ENCODE measurements at places on chromosomes 4 and X.

DNA sequence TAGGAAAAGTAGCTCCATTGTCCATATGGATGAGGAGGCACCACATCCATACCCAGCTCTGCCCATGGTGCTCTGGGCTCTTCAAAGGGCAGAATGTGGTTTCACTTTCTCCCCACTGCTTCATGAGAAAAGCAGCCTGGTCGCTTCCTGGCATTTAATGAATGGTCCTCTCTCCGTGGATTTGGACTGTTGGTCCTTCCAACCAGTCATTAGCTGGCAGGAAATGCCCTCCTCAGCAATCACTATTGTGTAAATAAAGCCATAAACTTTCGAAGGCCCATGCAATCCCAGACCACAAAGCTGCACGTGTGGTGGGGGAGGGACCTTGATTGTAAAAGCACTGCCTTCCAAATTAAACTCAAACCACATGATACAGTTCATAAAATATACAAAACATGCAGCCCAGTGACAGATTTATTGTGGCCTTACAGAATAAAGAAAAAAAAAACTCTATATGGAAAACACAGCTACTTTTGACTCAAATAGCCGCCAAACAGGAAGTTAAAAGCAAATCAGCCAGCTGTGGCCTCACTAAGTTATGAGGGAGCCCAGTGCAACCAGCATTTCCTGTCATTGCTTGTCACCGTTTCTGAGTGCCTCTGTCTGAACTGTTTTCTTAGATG, 8.1 kb downstream of the MBNL3 start:
- DNase-seq, result no peak

DNA sequence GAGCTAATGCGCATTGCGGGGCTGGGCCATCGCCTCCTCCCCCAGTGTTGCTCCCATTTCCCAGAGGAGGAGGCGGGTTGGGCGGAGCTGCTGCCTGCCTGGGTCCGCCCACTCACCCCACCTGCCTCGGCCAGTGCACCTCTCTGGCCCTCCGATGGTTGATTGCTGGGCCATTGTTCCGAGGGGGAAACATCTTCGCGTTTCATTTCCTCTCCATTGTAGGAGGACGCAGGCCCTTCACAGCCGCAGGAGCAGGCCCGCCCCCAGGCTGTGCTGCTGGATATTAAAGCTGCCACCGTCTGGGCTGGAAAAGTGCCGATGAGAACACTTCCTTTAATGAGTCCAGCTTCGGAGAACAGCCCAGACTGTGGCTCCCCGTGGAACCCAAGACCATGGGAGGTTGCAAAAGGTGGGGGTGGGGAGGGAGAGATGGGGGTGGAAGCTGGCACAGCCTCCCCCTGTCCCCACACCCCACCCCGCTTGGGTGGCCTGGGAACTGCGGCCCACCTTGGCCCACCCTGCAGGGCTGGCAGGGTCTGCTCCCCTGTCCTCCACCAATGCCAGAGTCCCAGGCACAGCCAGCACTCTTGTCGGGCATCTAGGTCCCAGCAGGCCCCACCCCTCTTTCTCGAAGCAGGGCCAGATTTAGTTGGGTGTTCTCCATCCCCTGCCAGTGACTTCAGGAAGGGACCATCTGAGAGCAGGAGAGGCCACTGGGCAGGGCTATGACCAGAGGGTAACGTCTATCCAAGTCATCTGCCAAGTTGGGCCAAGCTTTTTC, 96.6 kb downstream of the ADRA2C start:
- no peak for DNase-seq

- no peak for DNase-seq
Measured at GRCh38 chr4:110142461-110142860, 56.0 kb downstream of the ELOVL6 start.

DNA sequence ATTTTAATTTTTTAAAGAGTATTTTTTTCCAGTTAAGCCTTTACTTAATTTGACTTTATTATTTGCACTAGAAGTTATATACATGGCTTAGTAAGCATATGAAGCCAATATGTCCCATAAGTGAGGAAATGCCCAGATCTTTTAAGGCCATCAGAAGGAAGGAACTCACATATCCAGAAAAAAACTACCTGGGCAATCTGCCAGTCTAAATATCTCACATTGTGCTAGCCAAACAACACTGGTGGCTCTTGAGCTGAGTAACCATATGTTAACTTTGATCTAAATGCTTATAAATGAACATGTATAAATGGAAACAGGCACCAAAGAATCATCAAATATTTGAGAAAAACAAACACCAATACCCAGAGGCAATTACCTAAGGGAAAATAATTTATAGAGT, 138.6 kb upstream of the APOOL start:
- DNase-seq, result no peak

DNA sequence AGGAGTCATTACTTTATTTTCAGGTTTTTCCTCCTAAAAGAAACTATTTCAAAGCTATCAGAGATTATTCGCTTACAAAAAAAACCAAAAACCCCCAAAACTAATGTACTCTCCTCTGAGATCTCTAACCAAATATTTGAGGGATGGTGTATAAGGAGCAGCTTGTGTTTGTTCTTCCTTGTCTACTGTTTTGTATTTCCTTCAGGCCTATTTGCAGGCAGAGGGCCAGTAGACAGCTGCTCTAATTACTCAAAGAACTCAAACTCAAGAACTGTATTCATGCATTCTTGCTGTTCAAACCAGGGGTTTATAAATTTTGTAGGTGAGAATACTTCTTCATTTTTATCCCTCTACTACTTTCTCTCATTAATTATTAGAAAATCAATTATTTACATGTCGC, 51.3 kb downstream of the SH3RF1 start:
- no peak for DNase-seq

GRCh38 chr4:34973650-34974312, 1270.5 kb downstream of the ARAP2 start:
- no peak for DNase-seq

DNA sequence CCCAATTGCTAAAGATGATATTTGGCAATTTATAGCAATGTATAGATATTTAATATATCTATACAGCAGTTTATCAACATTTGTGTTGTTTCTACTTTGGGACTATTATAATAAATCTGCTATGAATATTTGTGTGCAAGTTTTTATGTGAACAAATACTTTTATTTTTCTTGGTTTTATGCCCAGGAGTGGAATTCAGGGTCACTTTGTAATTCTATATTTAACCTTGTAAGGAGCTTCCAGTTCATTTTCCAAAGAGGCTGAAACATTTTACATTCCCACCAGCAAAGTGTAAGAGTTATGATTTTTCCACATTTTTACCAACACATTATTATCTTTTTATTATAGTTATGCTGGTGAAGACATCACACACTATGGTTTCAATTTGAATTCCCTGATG, 801.3 kb downstream of the PCDH18 start:
- DNase-seq, result no peak

- peak; percentile 45 for DNase-seq
Measured at GRCh38 chrX:46653482-46653881, 79.9 kb downstream of the CHST7 start.

- no peak for DNase-seq
Measured at GRCh38 chr4:109243871-109244270, 58.6 kb downstream of the COL25A1 start.

DNA sequence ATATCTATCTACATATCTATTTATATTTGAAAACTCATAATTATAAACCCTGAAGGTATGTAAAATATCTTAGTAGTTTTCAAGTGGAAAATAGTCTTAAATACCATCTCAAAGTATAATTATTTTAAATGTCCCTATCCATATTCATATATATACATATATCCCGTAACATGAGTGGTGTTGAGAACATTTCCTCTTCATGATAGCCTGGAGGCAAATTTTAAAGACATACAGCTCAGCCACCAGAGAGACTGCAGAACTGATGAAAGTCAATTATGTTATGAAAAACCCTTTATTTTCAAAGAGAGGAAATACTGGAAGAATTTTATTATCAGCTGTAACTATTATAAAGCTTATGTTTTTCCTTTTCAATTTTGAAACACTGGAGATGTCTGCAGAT, 1806.7 kb upstream of the PCDH7 start:
- DNase-seq, result no peak

- no peak for DNase-seq
Measured at GRCh38 chr4:188297873-188298272, 158.6 kb downstream of the TRIML1 start.

- no peak for DNase-seq
Measured at GRCh38 chrX:7263961-7264360, 116.0 kb upstream of the PUDP start.

- no peak for DNase-seq
Measured at GRCh38 chrX:10571260-10571659, 49.1 kb downstream of the MID1 start.

Data from D341Med (cell line).